ENCODE measurements at places on chromosomes 4 and X.

DNA sequence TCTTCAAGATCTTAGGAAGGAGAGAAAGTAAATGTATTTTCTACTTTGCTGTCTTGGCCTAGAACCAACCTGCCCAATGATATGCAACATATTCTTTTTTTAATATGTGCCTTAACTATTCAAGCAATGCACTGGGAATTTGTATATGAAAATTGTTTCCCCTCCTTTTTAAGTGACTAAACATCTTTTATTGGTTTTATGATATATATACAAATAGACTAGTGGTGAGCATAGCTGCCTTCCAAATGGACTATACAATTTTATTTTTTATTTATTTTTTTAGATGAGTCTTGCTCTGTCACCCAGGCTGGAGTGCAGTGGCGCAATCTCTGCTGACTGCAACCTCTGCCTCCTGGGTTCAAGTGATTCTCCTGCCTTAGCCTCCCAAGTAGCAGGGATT is 10.3 kb downstream of the NOCT start:
- DNase-seq: no peak

DNA sequence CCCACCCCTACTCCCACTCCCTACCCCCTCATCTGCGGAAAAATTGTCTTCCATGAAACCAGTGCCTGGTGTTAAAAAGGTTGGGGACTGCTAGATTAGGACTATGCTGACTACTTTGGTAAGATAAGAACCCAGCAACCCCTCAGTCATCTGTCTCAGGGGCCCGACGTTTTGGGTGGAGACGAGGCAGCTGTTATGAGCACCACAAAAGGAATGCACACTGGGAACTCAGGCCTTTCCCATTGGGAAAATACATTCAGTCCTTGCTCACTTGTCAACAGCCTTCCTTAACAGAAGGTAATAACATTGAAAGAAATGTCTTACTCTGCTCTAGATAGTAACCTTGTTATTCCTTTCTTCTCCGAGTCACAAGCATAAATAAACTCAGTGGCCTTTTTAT is 310.8 kb downstream of the AFF2 start:
- DNase-seq: no peak

DNA sequence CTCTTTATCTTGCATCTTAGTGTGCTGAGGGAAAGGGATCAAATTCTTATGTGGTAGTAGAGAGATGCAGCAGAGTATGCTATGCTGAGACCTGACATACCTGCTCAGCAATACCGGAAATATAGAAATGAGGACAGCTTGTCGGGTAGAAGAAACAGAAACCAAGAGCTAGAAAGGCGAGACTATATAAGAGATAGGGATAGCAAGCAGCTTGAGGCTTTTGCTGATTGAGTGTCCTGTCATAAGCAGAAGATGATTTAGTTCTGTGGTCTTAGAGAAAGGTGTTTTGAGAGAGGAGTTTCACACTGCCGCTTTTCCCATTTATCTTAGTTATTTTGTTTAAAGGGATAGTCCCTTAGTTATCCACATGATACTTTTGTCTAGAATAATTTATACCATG is 31.7 kb downstream of the USP9X start:
- no peak for DNase-seq

DNA sequence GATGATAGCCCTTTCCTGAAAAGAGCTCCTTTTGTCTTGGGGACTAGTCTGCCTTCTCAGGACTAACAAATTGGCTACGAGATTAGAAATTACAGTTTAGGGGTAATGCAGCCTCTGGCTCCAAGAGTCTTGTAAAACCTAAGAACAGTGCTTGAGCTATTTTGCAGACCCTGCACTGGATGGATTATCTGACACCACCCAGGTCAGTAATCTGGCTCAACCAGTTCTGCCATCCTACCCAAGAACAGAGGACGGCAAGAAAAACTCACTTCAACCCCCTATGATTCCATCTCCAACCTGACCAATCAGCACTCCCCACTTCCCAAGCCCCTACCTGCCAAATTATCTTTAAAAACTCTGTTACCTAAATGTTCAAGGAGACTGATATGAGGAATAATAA is 225.1 kb downstream of the FAM47A start:
- DNase-seq: no peak

GRCh38 chrX:100659431-100660137 is 15.6 kb downstream of the SRPX2 start:
- DNase-seq: no peak

GRCh38 chrX:153875391-153876111 is 10.4 kb downstream of the L1CAM start:
- DNase-seq: no peak

- DNase-seq: no peak
These were observed 56.7 kb downstream of the DOCK11 start for GRCh38 chrX:118552121-118552900.

DNA sequence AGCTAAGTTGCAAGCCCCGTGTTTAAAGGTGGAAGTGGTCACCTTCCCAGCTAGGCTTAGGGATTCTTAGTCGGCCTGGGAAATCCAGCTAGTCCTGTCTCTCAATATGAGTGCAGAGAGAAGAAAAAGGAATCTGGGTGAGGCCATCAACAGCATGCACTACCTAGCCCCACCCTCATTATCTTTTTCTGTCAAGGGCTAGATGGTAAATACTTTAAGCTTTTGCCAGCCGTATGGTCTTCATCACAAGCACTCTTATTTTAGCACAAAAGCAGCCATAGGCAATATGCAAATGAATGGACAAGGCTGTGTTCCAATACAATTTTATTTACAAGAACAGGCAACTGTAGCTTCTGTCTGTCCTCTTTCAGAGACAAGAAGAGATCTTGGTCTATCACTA is 282.9 kb downstream of the ZNF674 start:
- no peak for DNase-seq

DNA sequence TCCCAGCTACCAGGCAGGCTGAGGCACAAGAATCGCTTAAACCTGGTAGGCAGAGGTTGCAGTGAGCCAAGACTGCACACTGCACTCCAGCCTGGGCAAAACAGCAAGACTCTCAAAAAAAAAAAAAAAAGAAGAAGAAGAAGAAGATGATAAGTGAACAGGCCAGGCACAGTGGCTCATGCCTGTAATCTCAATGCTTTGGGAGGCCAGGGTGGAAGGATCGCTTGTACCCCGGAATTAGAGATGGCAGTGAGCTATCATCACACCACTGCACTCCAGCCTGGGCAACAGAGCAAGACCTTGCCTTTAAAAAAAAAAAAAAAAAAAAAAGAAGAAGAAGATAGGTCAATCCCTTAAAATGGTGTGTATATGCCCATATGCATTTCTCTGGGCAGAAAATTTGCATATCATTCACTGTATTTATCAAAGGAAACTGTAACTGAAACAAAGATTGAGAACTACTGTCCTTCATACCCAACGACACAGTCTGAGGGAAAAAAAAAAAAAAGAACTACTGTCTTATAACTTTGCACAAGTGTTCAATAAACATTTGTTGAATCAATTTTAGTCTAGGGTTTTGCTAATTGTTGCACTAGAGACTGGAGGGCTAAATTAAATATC is 2.3 kb downstream of the RFC1 start:
- no peak for DNase-seq

DNA sequence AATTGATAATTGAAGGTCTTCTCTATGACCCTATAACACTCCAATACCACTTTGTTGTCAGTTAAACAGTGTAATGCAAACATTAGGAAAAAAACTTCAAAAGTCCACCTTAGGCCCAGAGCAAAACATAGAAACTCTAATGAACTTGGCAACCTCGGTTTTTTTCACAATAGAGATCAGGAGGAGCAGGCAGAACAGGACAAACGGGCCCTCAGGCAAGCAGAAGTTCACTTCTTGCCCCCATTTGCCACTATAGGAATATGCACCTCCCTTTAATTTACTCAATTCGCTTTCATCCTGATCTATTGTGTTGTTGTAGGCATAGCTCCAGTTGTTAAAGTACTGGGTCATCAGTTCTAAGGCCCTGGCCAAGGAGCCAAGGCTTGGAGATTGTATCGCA is 18.2 kb downstream of the ACOX3 start:
- no peak for DNase-seq

DNA sequence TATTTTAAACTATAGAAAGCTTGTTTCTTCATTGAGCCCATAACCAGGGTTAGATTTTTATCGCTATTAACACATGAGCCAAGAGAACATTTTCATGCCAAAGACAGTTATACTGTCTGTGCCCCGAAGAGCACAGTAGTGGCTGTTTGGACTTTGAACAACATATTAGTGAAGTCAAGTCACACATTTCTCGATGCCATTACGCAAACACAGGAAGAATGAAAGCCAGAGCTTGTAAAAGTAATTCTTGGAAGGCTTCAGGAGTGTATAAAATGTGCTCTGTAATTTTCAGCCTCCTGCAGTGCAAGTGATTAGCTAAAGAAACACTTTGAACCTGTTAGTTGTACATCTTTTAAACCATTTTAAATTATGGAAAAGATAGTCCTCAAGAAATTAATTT is 590.7 kb upstream of the PITX2 start:
- DNase-seq: no peak

DNA sequence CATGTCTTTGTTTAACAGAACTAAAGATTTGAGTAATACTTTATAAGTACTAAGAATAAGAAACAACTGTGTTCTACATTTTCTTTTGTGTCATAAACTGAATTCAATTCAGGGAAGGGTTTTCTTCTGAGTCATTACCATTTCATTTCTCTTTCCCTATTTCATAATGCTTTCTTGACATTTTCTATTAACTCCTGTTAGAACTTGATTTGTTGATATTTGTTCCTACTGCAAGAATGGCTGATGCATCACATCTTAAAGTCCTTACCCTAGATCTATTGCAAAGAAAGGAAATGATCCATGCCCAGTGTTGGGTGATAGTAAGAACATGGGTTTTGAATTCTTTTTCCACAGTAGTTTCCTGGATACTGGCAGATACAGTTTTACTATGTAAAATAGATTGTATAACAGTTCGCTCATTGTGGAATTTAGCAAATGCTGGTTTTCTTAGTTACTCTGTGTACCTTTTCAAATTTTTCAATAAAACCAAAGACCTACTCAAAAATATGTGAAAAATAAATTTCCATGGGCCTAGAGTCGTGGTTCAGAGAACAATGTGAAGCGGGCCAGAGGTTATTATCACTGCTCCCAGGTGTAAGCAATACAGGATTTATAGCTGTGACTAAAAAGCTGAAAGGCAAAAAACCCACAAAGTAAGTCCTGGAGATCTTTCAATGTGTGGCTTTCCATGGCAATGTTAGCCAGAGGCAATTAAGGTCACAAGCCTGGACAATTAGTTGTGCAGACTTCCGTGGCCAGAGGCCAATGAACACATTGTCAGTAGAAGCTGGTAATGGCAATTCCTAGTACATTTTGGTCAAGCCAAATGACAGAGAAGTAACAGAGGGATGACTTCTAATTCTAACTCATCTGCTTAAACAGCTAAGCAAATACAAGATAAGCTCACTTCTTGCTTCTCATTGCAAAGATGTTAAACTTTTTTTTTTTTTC is 127.3 kb upstream of the FAT4 start:
- DNase-seq: no peak

- no peak for DNase-seq
These were observed 65.5 kb downstream of the LEF1 start for GRCh38 chr4:108103099-108103862.

DNA sequence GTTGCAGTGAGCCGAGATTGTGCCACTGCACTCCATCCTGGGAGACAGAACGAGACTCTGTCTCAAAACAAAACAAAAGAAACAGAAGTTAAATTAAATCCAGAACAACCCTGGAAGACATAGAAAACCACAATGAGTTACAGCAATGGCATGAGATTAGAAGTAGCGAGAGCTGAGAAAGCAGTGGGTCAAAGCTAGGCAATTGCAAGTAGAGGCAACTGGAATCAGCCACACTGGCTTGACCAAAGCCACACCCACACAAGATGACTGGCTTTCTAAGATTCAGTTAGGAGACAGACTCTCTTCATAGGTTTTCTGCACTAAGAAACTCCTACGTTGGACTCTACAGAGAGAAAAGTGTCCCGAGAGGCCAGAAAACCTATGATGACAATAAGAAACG is 443.0 kb downstream of the GPM6A start:
- DNase-seq: no peak

GRCh38 chrX:46759645-46759974 is 692 bp upstream of the SLC9A7 start:
- no peak for DNase-seq

GRCh38 chr4:73952352-73952751 is 29.5 kb downstream of the PF4 start:
- no peak for DNase-seq

DNA sequence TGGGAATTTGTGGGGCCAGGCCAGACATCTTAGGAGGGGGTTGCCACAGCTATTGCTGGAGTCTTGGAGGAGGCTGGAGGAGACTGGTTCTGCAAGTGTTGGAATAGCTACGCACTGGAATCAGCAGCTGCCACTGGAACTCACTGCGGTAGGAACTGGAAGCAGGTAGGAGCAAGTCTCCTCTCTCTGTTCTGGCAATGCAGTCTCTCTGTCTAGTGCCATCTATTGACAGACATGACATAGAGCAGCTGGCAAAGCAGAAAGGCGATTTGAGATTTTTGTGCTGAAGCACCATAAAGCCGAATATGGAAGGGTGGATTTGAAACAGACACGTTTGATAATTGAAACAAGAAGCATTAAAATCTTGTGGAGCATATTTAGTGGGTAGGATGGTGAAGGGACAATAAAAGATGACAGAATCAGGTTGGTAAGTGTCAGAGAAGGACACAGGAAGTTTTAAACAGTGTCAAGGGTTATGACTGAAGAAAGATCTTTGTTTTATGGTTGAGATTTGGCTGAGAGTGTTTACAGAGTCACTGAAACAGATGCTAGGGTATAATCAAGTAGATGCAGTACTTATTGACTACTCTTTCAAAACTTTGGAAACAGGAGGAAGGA is 23.5 kb upstream of the SYNPO2 start:
- DNase-seq: peak; percentile 35

DNA sequence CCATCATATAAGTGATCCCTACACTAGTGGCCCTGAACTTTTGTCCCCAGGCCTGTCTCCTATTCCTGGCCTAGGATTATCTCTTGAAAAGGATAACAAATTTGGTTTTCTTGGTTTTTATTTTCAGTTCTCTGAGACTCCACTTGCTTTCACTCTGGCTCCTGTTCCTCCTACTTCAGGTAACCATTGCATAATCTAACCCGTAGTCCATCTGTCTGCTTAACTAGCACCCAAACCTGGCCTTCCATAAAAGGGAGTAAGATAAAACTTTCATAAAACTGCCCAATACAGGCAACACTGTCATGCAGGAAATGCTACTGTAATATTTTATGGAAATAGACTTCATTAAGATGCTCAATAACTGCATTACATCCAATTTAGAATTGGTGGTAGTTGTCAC is 52.1 kb upstream of the RAP1GDS1 start:
- DNase-seq: no peak

Measured in DMS 273 treated with DMSO at 0.1 percent for 48 hours (cell line).